Muscle of leg (tissue), 16 donors: ENCODE measurements at places on chromosomes 1 and 21. TPM values are rescaled to one million over a fixed set of nuclear protein-coding genes. Genes with fewer than 3 reads are reported as not detected.

DNA sequence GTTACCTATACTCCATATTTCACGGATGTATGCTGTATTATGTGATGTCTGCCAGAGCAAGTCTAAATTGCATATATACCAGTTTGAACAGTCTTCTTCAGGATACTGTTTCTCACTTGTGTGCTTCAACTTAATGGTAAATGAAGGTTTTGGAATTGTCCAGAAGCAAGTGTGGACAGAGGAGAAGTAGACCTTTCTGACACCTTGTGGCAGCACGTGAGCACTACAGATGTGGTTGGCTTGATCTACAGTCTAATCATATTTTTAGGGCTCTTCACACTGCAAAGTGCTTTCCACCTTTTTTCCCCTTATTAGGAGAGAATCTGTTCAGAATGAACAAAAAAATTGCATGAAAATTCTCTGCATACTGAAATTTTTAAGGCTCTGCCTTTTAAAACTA lies 10.9 kb downstream of the MORC3 start:
- DNase-seq: peak; percentile 61
- no peak overlapping the region for H3K4me3 ChIP-seq
- H3K36me3 ChIP-seq: peaks cover 15% of the 10 kb centered on the region
- H3K27ac ChIP-seq: no peak overlapping the region
- H3K4me1 ChIP-seq: peaks cover 6% of the 10 kb centered on the region

DNA sequence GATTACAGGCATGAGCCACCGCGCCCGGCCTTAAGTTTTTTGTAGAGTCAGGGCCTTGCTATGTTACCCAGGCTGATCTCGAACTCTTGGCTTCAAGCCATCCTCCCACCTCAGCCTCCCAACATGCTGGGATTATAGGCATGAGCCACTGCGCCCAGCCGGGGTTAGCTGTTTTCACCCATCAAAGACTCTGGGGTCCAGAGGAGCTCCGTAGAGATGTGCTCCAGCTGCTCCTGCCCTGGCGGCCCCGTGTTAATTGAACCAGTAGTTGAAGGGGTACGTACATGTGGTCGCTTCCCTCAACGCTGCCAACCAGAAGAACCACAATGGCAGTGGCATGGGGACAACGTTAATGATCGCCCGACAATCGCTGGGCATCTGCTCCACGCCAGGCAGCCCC lies 72.0 kb downstream of the NPHP4 start:
- no peak for DNase-seq
- H3K36me3 ChIP-seq: no peaks in the 10 kb centered on the region
- no peak overlapping the region for H3K4me3 ChIP-seq
- H3K27ac ChIP-seq: no peak overlapping the region

- H3K36me3 ChIP-seq: no peaks in the 10 kb centered on the region
- DNase-seq: no peak
- H3K27me3 ChIP-seq: peaks cover 2% of the 10 kb centered on the region
- H3K27ac ChIP-seq: no peak overlapping the region
- peaks cover 22% of the 10 kb centered on the region for H3K4me1 ChIP-seq
Observed at GRCh38 chr1:41621256-41621655, 136.8 kb upstream of the EDN2 start.

DNA sequence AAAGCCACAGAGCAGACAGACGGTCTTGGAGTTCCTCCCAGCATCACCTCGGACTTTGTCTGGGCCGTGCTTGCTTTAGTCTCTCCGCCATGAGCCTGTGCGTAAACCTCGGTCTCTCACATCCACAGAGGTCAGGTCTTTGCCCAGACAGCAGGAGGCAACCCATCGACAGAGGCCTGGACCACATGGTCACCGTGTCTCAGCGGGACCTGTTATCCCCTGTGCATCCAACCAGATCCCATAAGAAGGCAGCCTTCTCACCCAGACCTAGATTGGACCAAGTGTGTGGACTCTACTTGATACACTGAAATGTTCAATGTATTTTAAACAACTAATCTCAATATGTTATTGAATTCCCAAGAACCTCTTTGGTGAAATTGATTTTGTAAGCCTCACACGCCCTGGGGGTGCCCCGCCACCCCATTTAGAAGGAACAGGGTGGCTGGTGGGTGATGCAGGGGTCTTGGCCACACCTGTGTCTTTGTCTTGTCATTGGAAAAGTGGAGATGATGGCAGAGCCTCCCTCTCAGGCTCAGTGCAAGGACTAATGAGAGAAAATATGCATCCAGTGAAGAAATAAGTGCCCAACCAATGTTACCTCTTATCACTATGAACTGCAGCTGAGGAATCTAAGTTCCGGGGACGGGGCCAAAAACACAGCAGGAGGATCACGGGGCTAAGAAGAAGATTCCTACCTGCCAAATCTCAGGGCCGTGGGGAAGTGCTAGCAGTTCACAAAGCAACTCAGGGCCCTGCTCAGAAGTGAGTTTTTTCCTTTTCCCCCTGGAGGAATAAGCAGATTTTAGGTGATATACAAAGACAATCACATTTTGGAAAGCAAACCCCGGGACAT lies 101.6 kb upstream of the BACE2 start:
- peaks cover 38% of the 10 kb centered on the region for H3K4me1 ChIP-seq
- H3K27ac ChIP-seq: no peak overlapping the region
- no peak overlapping the region for H3K4me3 ChIP-seq

- peak; percentile 35 for DNase-seq
- H3K27me3 ChIP-seq: no peaks in the 10 kb centered on the region
- H3K4me3 ChIP-seq: peak overlapping the region; percentile 70
- peak overlapping the region; percentile 95 for H3K27ac ChIP-seq
- H3K36me3 ChIP-seq: no peaks in the 10 kb centered on the region
- H3K4me1 ChIP-seq: peaks cover 11% of the 10 kb centered on the region
Observed at GRCh38 chr1:8816264-8816663, 1.2 kb downstream of the RERE start.

- no peak for DNase-seq
- H3K36me3 ChIP-seq: no peaks in the 10 kb centered on the region
- no peaks in the 10 kb centered on the region for H3K27me3 ChIP-seq
- no peak overlapping the region for H3K4me3 ChIP-seq
- peaks cover 23% of the 10 kb centered on the region for H3K4me1 ChIP-seq
Observed at GRCh38 chr1:59428828-59429227, 131.9 kb downstream of the FGGY start.

- no peak overlapping the region for H3K27ac ChIP-seq
- DNase-seq: no peak
- H3K4me1 ChIP-seq: no peaks in the 10 kb centered on the region
- H3K36me3 ChIP-seq: no peaks in the 10 kb centered on the region
- no peak overlapping the region for H3K4me3 ChIP-seq
- H3K27me3 ChIP-seq: no peaks in the 10 kb centered on the region
Observed at GRCh38 chr1:180670681-180671080, 38.9 kb downstream of the XPR1 start.

DNA sequence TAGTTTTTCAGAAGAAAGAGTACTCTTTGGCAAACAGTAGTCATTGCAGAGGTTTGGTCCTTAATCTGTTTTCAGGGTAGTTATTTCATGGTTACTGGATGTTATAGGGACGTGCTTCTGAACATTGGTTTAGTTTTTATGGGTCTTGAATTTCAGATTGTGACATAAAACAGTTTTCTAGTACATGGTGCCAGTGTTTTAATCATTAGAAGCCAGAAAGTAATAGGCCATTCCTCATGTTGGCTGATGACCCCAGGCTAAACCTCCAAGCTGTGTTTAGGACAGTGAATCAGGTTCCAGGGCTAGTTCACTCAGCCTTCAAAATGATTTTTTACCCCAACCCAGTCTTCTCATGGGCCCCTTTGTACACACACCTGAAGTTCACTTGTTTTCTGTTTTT lies 73.3 kb downstream of the OLFML2B start:
- H3K36me3 ChIP-seq: no peaks in the 10 kb centered on the region
- peaks cover 29% of the 10 kb centered on the region for H3K4me1 ChIP-seq

DNA sequence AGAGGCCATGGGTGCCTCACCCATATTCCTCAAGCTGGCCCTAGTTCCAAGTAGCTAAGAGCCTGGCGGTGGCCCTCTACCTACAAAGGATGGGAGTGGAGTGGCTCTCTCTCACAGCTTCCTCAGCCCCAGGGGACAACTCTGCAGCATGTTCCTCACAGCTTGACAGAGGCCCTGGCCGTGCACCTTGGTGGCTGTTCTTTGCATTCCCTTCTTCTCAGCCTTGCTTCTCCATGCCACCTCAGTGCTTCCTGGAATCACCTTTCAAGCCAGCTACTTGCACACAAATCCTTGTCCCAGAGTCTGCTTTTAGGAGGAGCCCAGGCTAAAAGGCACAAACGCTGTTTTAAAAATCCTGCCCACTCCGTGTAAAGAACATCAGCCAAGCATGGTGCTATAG lies 69.0 kb upstream of the DIRAS3 start:
- H3K27me3 ChIP-seq: no peaks in the 10 kb centered on the region
- H3K4me1 ChIP-seq: peaks cover 9% of the 10 kb centered on the region
- peaks cover 29% of the 10 kb centered on the region for H3K36me3 ChIP-seq

GRCh38 chr1:4301007-4301406 lies 353.4 kb upstream of the AJAP1 start:
- H3K36me3 ChIP-seq: no peaks in the 10 kb centered on the region
- no peaks in the 10 kb centered on the region for H3K4me1 ChIP-seq
- no peak overlapping the region for H3K27ac ChIP-seq
- no peaks in the 10 kb centered on the region for H3K27me3 ChIP-seq

Gene F11R
- 11.7 TPM for total RNA-seq

Gene CSMD2
- total RNA-seq: 0.27 TPM

- H3K4me1 ChIP-seq: peaks cover 32% of the 10 kb centered on the region
- H3K27me3 ChIP-seq: peaks cover 2% of the 10 kb centered on the region
- H3K27ac ChIP-seq: no peak overlapping the region
- no peak overlapping the region for H3K4me3 ChIP-seq
Observed at GRCh38 chr1:202167708-202168415, 7.5 kb upstream of the PTPN7 start.

Gene APOBEC4
- total RNA-seq: not detected

- no peak overlapping the region for H3K27ac ChIP-seq
- peaks cover 23% of the 10 kb centered on the region for H3K27me3 ChIP-seq
- H3K4me1 ChIP-seq: peaks cover 6% of the 10 kb centered on the region
- no peaks in the 10 kb centered on the region for H3K36me3 ChIP-seq
Observed at GRCh38 chr1:27935721-27936120, 921 bp downstream of the SMPDL3B start.

GRCh38 chr1:62407398-62408009 lies 29.3 kb upstream of the USP1 start:
- no peak overlapping the region for H3K4me3 ChIP-seq
- H3K27ac ChIP-seq: no peak overlapping the region
- H3K4me1 ChIP-seq: no peaks in the 10 kb centered on the region
- peak; percentile 80 for DNase-seq
- H3K36me3 ChIP-seq: no peaks in the 10 kb centered on the region

Gene ANKRD45
- total RNA-seq: 0.53 TPM

DNA sequence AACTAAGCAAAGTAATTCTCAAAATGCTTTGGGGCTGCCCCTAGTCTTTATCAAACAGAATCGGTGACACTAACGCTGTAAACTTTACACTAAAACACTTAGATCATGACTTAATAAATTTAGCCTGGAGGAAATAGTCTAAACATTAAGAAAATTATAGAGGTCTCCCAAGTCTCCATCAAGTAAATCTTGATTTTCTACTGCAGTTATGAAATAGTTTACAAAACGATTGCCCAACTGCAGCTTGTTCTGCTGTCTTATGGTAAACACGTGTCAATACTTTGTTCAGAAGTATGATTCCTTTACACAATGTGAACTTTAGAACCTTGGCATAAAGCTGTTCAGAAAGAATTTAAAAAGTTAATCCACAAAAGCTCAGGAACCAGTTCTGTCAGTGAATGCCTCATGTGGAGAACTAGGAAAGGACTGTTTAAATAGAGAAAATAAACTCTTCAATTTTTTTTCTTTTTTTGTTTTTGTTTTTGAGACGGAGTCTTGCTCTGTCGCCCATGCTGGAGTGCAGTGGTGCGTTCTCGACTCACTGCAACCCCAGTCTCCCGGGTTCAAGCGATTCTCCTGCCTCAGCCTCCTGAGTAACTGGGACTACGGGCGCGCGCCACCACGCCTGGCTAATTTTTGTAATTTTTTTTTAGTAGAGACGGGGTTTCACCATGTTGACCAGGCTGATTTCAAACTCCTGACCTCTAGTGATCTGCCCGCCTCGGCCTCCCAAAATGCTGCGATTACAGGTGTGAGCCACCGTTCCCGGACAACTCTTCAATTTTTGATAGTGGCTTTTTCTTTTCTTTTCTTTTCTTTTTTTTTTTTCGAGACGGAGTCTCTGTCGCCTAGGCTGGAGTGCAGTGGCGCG lies 1.6 kb downstream of the DDI2 start:
- peak overlapping the region; percentile 99 for H3K4me3 ChIP-seq
- H3K27ac ChIP-seq: peak overlapping the region; percentile 97
- DNase-seq: peak; percentile 33
- no peaks in the 10 kb centered on the region for H3K27me3 ChIP-seq
- H3K36me3 ChIP-seq: no peaks in the 10 kb centered on the region

Gene UQCRHL
- 8.6 TPM for total RNA-seq
